ENCODE measurements at places on chromosomes 3 and 15. TPM values are rescaled to one million over a fixed set of nuclear protein-coding genes. Genes with fewer than 3 reads are reported as not detected.

VILL gene
- total RNA-seq: 5.0 TPM

ANKUB1 gene
- not detected for total RNA-seq

GNAT1 gene
- total RNA-seq: not detected

TM6SF1 gene
- 4.2 TPM for total RNA-seq

MESP2 gene
- total RNA-seq: 1.3 TPM

GOLGA6A gene
- total RNA-seq: not detected

SNURF gene
- total RNA-seq: 0.45 TPM

C2CD4A gene
- total RNA-seq: not detected
